ENCODE measurements at places on chromosomes 6 and 20.

DNA sequence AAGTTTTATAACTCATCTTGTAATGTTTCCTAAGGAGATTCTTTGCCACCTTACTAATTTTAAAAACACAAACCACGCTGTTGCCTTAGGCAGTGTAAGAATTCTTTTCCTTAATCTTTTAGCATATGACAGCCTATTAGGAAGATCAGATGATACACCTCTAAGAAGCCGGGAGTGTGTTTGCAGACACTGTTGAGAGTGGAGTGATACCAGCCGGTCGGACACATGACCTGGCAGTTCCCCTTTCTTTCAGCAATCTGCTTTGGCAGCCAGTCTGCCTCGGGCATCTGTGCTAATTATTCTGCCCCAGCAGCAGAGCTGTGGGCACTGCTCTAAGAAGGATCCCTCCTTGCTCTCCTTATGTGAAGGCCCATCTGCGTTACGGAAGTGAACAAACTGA is 50.9 kb downstream of the PLCB4 start:
- no peak for DNase-seq

DNA sequence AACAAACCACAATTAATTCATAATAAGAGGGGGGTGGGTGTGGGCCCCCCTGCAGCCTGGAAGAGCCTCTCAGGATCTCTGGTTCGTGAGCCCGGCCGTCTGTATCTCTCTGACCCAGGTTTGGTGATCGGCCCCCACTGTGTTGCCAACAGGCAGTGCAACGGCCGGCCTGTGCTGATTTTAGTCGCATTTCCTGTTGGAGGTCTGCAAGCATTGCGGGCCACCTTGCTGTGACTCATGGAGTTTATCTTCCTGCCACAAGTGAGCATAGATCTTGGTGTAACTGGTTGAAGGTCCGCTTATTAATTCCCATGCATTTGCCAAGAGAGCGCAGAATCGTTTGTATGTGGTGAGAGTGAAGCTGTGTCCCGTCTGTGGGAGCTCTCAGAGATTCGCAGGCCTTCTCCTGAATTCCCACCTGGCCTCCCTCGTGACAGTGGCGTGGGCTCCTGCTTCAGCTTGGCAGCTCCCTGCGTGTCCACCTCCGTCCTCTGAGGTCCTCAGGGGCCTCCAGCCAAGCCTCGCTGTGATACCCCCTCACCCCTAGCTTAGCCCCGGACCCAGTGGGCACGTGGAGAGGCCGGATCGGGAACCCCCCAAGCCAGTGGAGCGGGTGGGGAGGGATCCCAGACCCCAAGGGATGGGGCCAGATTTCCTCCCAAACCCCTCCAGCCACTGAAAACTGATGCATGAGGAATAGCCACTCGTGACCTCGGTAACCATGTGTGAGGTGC is 269.8 kb downstream of the CDH4 start:
- no peak for DNase-seq

GRCh38 chr6:16230953-16231352 is 7.4 kb upstream of the GMPR start:
- DNase-seq, result no peak

GRCh38 chr20:62307226-62308101 is 4.7 kb downstream of the ADRM1 start:
- DNase-seq, result no peak

DNA sequence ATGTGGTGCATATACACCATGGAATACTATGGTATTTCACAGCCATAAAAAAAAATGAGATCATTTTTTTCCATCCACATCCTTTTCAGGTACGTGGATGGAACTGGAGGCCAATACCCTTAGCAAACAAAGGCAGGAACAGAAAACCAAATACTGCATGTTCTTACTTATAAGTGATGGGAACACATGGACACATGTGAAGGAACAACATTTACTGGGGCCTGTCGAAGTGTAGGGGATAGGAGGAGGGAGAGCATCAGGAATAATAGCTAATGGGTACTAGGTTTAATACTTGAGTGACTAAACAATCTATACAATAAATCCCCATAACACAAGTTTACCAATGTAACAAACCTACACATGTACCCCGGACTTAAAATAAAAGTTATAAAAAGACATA is 30.5 kb downstream of the CCN2 start:
- DNase-seq, result no peak
